ENCODE measurements at places on chromosomes 5 and 9.

DNA sequence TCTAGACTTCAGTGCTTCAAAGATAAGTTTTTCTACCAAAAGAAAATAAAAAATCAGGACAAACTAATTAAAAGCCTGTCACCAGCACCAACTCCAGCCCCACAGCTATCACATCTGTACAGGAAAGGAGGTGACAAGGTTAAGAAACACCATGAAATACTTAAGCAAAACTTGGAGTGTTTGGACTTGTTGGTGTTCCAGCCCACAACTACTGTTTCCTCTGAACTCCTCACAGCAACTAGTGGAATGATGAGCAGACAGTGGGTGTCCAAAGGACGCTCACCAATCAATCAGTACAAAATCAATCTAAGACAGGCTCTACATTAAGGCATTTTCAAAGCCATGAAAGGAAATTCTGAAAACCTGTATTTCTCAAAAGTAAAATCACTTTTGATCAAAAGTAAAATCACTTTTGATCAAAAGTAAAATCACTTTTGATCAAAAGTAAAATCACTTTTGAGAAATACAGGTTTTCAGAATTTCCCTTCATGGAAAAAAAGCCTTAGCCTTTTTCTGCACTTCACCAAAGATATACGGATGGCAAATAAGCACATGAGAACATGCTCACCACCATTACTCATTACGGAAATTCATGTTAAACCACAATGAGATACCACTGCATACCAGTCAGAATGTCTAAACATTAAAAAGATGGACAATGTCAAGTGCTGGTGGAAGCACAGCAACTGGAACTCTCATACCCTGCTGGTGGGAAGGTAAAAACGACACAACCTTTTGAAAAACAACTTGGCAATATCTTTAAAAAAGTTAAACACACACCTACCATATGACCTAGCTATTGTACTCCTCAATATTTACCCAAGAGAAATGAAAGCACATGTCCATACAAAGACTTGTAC lies 79.7 kb downstream of the MED27 start:
- DNase-seq, result peak; percentile 8

DNA sequence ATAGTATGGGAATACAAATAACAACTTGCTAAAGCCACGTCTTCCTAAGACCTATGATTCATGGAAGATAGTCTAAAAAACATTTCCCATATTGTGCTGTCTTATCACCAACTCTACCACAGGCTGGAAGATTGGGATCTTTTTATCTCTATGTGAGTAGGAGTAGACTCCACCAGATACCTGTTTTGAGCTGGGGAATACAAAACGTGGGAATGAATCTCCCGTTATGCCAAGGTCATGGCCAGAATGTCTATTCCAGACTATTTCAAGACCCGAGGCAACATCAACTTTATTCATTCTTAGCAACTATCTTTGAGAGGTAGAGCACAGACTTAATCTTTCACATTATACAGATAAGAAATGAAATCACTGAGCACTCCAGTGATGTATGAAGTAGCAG lies 2350.9 kb upstream of the WWC1 start:
- DNase-seq, result no peak

DNA sequence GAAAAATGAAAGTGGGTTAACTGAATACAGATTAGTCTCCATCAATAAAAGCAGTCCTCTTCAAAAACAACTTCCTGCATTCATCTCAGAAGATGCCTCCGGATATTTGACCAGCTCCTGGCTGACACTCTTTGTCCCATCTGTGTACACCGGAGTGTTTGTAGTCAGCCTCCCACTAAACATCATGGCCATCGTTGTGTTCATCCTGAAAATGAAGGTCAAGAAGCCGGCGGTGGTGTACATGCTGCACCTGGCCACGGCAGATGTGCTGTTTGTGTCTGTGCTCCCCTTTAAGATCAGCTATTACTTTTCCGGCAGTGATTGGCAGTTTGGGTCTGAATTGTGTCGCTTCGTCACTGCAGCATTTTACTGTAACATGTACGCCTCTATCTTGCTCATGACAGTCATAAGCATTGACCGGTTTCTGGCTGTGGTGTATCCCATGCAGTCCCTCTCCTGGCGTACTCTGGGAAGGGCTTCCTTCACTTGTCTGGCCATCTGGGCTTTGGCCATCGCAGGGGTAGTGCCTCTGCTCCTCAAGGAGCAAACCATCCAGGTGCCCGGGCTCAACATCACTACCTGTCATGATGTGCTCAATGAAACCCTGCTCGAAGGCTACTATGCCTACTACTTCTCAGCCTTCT lies 16.6 kb downstream of the F2R start:
- DNase-seq, result no peak

DNA sequence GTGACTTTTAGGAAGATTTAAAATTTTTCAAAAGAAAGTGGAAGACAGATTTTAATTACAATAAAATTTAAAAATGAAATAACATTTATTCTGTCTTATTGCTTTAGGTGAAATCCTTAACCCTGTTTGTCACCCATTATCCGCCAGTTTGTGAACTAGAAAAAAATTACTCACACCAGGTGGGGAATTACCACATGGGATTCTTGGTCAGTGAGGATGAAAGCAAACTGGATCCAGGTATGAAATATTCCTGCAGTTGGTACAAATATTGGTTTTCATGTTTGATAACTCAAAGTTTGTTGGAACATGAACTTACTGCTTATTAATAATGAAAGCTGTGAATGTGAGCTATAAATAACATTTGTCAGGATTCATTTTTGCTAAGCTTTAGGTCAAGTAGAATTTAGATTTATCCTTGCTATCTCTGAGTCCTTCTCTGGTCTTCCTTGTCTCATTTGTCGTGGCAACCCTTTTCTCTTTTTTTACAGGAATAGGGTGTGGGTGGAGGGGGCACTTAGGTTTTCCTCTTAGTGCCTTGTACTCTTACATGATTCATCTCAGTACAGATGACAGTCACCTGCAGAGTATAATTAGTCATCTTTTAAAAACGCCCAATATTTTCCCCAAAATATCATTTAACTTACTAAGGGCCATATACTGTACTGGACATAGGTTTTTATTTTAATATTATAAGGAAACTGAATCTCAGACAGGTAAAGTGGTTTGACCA lies 95.3 kb upstream of the RASGRF2 start:
- peak; percentile 13 for DNase-seq

GRCh38 chr5:33299621-33300208 lies 141.1 kb upstream of the TARS1 start:
- DNase-seq, result no peak

- no peak for DNase-seq
These were observed 88.0 kb downstream of the TRIO start for GRCh38 chr5:14231156-14231555.
